ENCODE measurements at places on chromosomes 3 and 15.

- no peak for DNase-seq
Measured at GRCh38 chr3:130918328-130918727, 24.4 kb downstream of the ATP2C1 start.

DNA sequence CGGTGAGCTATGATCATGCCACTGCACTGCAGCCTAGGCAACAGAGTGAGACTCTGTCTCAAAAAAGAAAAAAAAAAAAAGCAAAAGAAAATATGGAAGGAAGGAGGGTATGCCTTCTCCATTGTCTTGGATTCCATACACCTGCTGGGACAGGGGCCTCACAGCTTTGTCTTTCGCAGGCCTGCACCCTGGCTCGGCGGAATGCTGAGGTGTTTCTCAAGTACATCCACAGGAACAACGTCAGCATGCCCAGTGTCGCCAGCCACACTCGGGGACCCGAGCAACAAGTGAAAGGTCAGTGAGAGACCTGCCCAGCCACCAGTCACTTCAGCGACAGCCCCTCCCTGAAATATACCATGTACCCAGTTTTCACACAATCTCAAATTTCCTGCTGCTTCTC is 288.5 kb upstream of the UMPS start:
- no peak for DNase-seq

- DNase-seq: no peak
Measured at GRCh38 chr3:10006048-10006761, 19.6 kb upstream of the EMC3 start.

DNA sequence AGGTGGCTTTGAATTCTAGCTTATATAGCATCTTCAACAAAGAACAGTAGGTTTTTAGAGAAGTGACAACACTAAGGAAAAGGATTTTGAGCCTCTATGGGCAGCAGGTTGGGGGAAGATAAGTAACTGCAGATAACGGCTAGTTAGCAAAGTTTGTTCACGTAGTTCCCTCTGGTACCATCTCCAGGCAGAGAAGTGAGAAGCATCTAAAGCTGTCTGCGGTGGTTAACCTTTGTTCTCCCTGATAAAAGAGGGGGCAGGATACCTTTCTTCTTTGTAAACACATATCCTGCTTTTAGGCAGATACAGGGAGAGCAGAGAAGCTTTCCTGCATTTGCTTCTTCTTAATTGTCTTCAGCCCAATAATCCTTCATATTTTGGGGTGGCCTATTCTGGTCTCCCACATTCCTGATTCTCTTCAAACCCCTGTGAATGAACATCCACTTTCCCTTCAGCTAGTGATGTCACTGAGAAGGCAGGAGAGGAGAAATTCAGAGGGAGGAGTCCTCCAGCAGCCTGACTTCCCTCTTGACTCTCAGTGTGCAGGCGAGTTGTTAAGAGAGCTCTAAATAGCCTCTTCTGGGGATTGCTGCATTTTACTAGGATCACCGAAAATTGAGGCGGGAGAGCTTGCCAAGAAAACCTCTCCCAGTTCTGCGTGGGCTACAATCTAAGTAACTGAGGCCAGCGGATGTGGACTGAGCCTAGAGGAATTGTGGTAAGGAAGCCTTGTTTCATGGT is 393.7 kb upstream of the C2CD4B start:
- no peak for DNase-seq

DNA sequence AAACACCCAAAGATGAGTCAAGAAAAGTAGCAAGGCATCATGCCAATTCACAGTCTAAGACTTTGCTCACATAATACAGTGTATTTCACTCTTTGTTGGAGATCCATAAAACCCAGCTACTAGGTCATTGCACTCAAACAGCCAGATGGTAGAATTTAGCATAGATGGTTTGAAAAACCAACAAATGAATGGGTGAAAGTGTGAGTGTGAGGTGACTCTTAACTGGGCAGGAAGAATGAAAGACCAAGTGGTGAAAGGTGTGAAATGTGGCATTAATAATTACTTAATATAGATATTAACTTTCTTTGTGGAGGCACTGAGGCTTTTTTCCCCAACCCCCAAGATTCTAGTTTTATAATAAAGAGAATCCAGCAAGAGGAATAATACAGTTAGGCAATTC is 159.5 kb downstream of the SQOR start:
- no peak for DNase-seq

DNA sequence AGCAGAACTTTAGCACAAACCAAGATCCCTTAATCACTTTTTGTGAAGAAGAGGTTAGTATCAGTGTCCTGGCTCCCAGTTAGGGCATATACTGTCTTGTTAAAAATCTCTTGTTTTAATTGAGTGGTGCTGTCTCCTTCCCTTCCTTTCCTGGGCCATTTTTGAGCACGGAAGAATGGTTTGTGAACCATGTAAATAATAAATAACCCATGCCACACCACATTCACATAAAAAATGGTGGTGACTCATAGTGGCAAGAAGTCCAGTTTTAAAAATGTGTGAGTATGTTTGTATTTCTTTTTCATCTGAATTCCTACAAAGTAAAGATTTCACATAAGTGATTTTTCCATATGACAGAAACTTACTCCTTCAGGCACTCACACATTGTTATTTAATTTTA is 59.1 kb upstream of the SPRED1 start:
- DNase-seq: no peak

DNA sequence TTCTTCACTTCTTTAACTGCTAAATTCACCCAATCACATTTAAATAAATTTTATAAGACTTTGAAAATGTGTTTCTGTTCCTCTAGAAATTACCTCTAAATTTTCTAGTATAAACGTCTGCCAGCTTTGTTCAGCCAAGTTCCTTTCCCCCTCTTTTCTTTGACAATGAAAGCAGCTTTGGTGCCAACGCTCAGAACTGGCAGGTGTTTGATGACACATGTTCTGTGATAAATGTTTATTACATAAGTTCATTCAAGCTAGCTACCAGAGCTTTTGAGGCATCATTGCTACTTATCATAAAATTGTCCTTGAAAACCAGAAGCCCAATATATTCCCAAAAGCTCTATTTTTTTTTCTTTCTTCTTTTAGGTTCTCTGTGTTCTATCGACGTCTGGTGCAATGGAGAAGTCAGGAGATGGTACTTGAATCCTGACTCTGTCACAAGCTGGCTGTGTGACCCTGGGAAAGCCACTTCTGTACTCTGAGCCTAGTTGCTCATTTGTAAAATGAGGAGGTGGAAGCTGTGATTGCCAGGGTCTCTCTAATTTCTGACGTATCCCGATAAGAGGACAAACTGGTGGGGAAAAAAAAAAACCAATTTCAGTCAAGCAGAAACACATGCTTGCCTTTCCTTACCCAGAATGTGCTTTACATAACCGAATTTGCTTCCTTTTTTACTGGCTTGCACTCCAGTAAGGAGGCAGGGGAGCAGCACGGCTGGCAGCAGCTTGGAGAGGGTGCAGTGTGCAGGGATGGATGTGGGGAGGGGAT is 187.1 kb upstream of the LPP start:
- no peak for DNase-seq

DNA sequence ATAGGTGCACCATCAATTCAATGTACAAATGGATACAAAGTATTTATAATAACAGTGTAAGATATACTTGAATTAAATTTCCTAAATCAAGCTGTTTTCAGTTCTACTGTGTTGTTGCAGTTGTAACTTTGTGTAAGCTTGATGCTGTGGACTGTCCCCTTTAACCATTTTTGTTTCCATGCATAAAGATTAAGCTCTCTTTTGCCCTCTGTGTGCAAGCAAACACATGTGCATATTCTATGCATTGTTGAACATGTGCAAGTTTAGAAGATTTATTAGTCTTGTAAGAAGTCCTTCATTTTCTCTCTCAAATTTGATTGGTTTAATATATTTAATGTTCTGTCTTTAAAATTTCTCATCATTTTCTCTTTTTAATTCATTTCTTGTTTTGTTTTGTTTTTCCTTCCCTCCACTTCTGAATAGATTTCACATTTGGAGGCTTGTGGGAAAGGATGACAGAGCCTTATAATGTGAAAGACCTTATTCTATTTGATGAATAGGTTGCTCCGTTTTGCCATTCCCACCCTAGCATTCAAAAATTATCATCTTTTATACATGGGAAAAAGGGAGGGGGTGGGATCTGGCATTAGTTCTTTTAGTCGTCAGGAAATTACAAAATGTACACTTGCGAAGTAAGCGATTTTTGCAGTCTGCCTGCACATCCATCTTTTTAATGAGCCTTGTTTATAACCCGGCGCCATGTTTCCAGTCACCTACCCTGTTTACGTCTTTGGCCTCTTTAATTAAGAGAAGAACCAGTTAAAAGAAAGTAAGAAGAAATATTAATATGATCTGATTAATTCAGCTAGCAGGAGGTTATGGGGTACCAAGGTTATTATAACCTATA is 961.5 kb upstream of the NR2F2 start:
- no peak for DNase-seq

- DNase-seq: no peak
Measured at GRCh38 chr3:58102390-58102750, 94.1 kb downstream of the FLNB start.

DNA sequence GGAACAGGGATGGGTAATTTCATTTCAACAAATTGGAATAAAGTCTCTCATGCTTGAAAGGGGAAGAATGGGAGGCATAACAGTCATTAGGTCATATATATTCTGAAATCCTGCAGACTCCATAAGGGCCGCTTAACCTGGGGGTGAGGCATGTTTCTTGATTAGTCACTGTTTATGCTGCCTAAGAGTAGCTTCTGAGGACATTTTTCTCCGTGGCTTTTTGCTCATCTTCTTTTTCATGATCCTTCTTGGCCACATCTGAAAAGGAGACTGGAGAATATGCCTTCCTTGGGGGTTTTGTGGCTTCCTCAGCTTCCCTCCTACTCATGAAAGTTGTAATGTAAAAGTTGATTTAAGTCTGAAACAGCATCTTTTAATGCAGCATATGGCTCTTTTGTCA is 20.0 kb upstream of the CFAP20DC start:
- DNase-seq: no peak

- DNase-seq: peak; percentile 46
Measured at GRCh38 chr3:114383875-114384557, 90.2 kb downstream of the TIGIT start.

Measured in stimulated activated CD4-positive, alpha-beta T cell treated with anti-CD3 and anti-CD28 coated beads, Interleukin-1b, Interleukin-23, amount 100 ng/mL, for 1 hour (primary cell).